ENCODE measurements at places on chromosomes 2 and 18. TPM values are rescaled to one million over a fixed set of nuclear protein-coding genes. Genes with fewer than 3 reads are reported as not detected.
A peak's percentile ranks its signal among the peaks of the same experiment; 100 is the strongest.

- DNase-seq = no peak
- no peaks in the 10 kb centered on the region for H3K4me1 ChIP-seq
- no peak overlapping the region for H3K27ac ChIP-seq
- H3K27me3 ChIP-seq = no peaks in the 10 kb centered on the region
Observed at GRCh38 chr2:177315364-177315763, 50.8 kb upstream of the NFE2L2 start.

DNA sequence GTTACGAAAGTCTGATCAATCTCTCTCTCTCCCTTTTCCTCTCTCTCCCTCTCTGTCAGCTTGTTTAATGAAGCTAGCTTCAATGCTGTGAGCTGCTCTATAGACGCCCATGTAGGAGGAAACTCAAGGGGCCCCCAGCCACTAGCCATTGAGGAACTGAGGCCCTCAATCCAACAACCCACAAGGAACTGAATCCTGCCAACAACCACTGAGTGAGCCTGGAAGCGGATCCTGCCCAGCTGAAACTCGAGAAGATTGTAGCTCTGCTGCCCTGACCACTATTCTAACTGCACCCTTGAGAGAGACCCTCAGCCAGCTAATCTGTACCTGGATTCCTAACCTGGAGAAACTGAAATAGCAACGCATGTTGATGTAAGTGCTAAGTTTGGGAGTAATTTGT is 129.2 kb downstream of the BCL11A start:
- no peak overlapping the region for H3K4me3 ChIP-seq
- peaks cover 5% of the 10 kb centered on the region for H3K27me3 ChIP-seq

The RAB17 gene
- not detected for total RNA-seq

The PXDN gene
- 3.4 TPM for total RNA-seq

DNA sequence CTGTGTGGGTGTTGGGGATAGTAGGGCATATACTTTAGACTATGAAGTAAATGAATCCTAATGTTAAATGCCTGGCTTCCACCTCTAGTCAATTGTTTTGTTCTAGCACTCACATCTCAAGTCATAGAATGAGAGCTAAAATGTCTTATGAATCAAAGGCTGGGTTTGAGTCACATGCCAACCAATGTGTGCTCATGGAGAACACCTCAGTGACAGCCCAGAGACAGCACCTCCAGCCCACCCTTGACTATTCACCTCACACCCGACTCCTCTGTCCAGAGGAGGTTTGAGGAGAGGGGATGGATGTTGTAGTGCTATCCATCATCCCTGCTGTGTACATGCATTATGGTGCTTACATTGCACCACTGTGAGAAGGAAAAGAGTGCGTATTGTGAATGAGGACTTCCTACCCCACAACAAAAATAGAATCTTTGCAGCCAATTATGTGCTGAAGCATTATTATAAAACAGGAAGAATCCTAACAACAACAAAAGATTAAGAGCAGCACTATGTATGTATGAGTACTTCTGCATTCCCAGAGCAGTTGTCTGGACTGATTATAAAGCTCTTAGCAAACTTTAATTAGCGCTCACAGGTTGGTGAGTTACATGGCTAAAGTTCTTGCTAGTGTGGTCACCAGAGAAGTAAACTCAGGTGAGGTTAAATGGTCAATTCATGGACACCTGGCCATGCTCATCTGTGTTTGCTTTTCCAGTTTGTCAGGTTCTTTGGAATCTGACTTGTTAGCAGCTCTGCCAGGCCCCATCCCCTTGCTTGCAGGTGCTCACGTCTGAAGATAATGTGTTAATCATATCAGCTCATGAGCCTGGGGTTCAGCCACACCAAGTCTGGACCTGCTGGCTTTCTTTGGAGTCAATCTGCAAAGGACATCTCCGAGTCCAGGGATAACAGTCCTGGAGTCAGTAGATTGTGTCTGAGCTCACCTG is 55.3 kb upstream of the NABP1 start:
- peaks cover 64% of the 10 kb centered on the region for H3K4me1 ChIP-seq
- no peak for DNase-seq
- H3K27me3 ChIP-seq = no peaks in the 10 kb centered on the region

DNA sequence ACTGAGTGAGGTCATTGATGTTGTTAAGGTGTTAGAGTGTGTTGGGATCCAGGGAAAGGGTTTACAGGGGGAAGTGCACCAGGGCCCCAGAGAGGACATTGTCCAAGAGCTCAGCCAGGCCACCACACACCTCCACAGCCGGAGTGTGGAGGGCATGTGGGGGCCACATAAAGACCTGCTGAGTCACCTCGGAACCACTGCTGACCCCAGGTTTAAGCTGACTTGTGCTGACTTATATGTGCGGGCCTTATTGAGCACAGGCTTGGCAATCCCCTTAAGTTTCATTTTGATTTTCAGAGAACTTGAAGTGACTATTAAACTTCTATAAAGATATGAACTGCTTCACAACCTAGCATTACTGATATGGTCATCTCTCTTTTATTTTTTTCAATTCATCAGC is 166.2 kb upstream of the MAP3K20 start:
- H3K4me3 ChIP-seq = no peak overlapping the region
- H3K36me3 ChIP-seq = no peaks in the 10 kb centered on the region
- no peaks in the 10 kb centered on the region for H3K4me1 ChIP-seq
- H3K27me3 ChIP-seq = peaks cover 4% of the 10 kb centered on the region

DNA sequence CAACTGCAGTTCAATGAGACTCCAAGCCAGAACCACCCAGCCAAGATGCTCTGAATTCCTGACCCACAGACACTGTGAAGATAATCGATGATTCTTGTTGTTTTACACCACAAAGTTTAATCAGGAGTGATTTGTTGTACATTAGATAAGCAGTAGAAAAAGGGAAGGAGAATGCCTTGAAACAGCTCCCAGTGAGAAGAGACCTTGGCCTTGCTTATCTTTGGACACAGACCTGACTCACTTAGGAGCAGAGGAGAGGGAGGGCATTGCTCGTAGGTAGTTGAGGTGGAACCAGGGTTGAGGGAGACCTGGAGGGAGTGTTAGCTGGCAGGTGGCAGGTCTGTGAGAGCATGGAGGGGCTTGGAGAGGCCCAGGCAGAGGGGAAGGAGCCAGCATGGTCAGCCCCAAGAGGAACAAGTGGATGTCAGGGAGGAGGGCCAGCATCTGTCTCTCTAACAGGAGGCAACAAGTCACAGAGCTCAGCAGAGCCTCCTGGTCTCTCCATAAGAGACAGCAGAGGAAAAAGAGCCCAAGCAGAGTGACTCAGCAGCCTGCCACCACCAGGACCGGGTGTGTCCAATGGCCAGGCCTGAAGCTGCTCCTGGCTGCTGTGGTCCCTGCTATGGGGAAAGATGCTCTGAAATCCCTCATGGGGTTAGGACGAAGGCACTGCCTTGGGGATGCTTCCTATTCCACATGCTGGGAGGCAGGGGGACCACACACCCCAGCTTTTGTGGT is 161.6 kb upstream of the CAPN13 start:
- peaks cover 7% of the 10 kb centered on the region for H3K27me3 ChIP-seq
- H3K27ac ChIP-seq = no peak overlapping the region
- H3K4me1 ChIP-seq = no peaks in the 10 kb centered on the region
- H3K36me3 ChIP-seq = no peaks in the 10 kb centered on the region
- DNase-seq = no peak

GRCh38 chr18:8045884-8046281 is 478.8 kb downstream of the PTPRM start:
- H3K4me3 ChIP-seq = no peak overlapping the region
- no peak overlapping the region for H3K27ac ChIP-seq
- H3K27me3 ChIP-seq = no peaks in the 10 kb centered on the region
- H3K36me3 ChIP-seq = no peaks in the 10 kb centered on the region
- DNase-seq = no peak
- peaks cover 4% of the 10 kb centered on the region for H3K4me1 ChIP-seq

The EIPR1 gene
- total RNA-seq = 46.9 TPM

The G6PC2 gene
- total RNA-seq = not detected

DNA sequence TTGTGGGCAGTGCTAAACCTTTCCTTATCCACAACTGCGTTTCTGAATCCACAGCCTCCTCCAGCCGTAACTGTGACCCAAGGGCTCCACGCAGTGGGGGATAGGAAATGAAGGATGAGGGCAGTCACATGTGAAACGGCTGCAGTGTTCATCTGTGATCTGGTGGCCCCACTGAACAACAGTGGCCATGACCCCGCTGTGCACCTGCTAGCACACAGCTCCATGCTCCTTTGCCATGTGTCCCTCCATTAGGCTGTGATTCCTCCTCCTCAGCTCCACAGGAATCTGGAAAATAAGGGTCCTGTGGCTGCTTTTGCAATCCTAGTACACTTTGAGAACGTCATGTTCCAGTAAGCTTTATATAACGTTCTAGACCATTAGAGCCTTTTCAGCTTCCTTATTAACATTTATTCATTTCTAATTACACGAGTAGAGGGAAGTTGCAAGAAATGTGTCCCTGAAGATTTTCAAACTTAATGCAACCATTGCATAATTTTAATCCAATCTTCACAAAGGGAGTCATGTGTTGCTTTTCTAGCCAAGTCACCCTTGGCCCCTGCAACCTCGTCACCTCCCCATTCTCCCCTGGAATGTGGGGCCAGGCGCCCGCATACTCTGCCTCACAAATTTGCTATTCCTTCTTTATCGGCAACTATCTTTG is 7.1 kb upstream of the NAPG start:
- no peak overlapping the region for H3K27ac ChIP-seq
- peaks cover 45% of the 10 kb centered on the region for H3K27me3 ChIP-seq
- no peaks in the 10 kb centered on the region for H3K36me3 ChIP-seq
- H3K4me1 ChIP-seq = peaks cover 3% of the 10 kb centered on the region

- no peak for DNase-seq
- no peak overlapping the region for H3K27ac ChIP-seq
- peaks cover 2% of the 10 kb centered on the region for H3K27me3 ChIP-seq
Observed at GRCh38 chr2:10014418-10015190, 28.7 kb upstream of the KLF11 start.

GRCh38 chr18:56245866-56246580 is 392.4 kb downstream of the TXNL1 start:
- H3K27ac ChIP-seq = no peak overlapping the region
- no peak for DNase-seq
- no peaks in the 10 kb centered on the region for H3K36me3 ChIP-seq
- no peaks in the 10 kb centered on the region for H3K27me3 ChIP-seq
- no peak overlapping the region for H3K4me3 ChIP-seq
- H3K4me1 ChIP-seq = no peaks in the 10 kb centered on the region

GRCh38 chr2:216222650-216223352 is 113.7 kb downstream of the XRCC5 start:
- H3K4me1 ChIP-seq = peaks cover 57% of the 10 kb centered on the region
- no peaks in the 10 kb centered on the region for H3K27me3 ChIP-seq
- H3K4me3 ChIP-seq = peak overlapping the region; percentile 63
- DNase-seq = no peak
- H3K27ac ChIP-seq = peak overlapping the region; percentile 82
- peaks cover 5% of the 10 kb centered on the region for H3K36me3 ChIP-seq

DNA sequence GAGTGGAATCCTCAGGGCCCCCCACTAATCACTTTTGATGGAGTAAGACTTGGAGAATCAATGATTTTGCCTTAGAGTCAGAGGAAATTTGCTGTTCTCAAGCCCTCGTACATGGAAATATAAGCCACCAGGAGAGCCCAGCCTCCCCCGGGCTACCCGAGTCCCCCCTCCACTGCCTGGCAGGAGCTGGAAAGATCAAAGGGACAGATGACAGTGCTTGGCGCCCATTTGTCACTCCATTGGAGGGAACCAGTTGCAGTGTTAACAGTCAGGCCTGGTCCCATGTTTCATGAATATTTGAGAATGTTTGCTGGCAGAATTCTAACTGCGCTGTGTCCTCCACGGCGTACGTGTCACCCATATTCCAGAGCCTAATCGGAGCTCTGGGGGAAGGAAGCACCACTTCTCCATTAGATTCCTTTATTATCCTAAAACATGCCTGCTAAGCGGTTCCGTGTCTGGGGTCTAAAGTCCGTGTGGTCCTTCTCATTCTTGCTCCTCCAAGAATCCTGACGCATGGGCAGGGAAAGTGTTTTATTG is 202.4 kb downstream of the KLHL29 start:
- H3K27ac ChIP-seq = no peak overlapping the region
- peaks cover 3% of the 10 kb centered on the region for H3K27me3 ChIP-seq
- peak; percentile 28 for DNase-seq
- H3K36me3 ChIP-seq = no peaks in the 10 kb centered on the region
- no peak overlapping the region for H3K4me3 ChIP-seq

The UGT1A4 gene
- not detected for total RNA-seq

DNA sequence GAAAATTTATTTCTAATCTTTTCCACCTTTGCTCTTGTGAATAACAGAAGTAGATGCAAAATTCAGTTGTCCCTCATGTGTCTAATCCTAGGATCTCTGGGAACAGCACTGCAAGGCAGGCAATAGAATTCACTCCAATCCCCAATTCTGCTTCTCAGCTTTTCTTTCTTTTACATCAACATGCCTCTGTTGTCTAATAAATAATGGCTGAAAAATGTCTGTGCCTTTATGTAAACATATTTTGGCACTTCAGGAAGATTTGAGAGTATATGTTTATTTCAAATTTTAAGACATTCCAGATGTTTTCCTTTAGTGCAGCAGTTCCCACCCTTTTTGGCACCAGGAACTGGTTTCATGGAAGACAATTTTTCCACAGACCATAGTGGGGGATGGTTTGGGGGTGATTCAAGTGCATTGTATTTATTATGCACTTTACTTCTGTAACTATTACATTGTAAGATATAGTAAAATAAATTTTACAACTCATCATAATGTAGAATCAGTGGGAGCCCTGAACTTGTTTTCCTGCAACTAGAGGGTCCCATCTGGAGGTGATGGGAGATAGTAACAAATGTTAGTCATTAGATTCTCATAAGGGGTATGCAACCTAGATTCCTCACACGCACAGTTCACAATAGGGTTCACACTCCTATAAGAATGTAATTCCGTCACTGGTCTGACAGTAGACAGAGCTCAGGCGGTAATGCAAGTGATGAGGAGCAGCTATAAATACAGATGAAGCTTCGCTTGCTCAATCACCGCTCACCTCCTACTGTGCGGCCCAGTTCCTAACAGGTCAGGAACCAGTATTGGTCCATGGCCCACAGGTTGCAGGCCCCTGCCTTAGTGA is 590.3 kb upstream of the CNTNAP5 start:
- no peak for DNase-seq
- H3K27ac ChIP-seq = no peak overlapping the region
- no peaks in the 10 kb centered on the region for H3K4me1 ChIP-seq
- H3K27me3 ChIP-seq = no peaks in the 10 kb centered on the region
- no peaks in the 10 kb centered on the region for H3K36me3 ChIP-seq

GRCh38 chr2:159172403-159172802 is 114.1 kb downstream of the WDSUB1 start:
- no peak overlapping the region for H3K27ac ChIP-seq
- no peak overlapping the region for H3K4me3 ChIP-seq
- H3K27me3 ChIP-seq = peaks cover 2% of the 10 kb centered on the region
- peaks cover 9% of the 10 kb centered on the region for H3K4me1 ChIP-seq

- H3K4me3 ChIP-seq = no peak overlapping the region
- no peak overlapping the region for H3K27ac ChIP-seq
- no peak for DNase-seq
- H3K27me3 ChIP-seq = peaks cover 29% of the 10 kb centered on the region
- H3K4me1 ChIP-seq = no peaks in the 10 kb centered on the region
- H3K36me3 ChIP-seq = no peaks in the 10 kb centered on the region
Observed at GRCh38 chr2:86302320-86302719, 35.1 kb downstream of the REEP1 start.

- no peak for DNase-seq
- no peaks in the 10 kb centered on the region for H3K36me3 ChIP-seq
- no peak overlapping the region for H3K27ac ChIP-seq
- H3K27me3 ChIP-seq = peaks cover 28% of the 10 kb centered on the region
- H3K4me3 ChIP-seq = no peak overlapping the region
Observed at GRCh38 chr2:191806396-191806795, 40.5 kb downstream of the CAVIN2 start.

Data from natural killer cell treated with Interleukin-12 subunit alpha and Interleukin-12 subunit beta and Interleukin-15 and Interleukin-18, amount 100 ng/mL, for 72 hours (primary cell).